ENCODE measurements at places on chromosomes 2 and 18. TPM values are rescaled to one million over a fixed set of nuclear protein-coding genes. Genes with fewer than 3 reads are reported as not detected.

GRCh38 chr2:111054791-111055691, 65.7 kb upstream of the BCL2L11 start:
- no peak overlapping the region for H3K4me3 ChIP-seq
- no peaks in the 10 kb centered on the region for H3K36me3 ChIP-seq
- H3K27me3 ChIP-seq = peaks cover 4% of the 10 kb centered on the region
- no peak overlapping the region for H3K27ac ChIP-seq

- H3K4me1 ChIP-seq = no peaks in the 10 kb centered on the region
- no peaks in the 10 kb centered on the region for H3K27me3 ChIP-seq
- DNase-seq = no peak
- no peak overlapping the region for H3K27ac ChIP-seq
- H3K36me3 ChIP-seq = peaks cover 4% of the 10 kb centered on the region
- no peak overlapping the region for H3K4me3 ChIP-seq
Observed at GRCh38 chr2:112121682-112122254, 16.4 kb upstream of the FBLN7 start.

GRCh38 chr18:45116116-45116515, 435.4 kb downstream of the SETBP1 start:
- no peak overlapping the region for H3K27ac ChIP-seq
- H3K36me3 ChIP-seq = no peaks in the 10 kb centered on the region
- no peaks in the 10 kb centered on the region for H3K4me1 ChIP-seq
- DNase-seq = no peak
- no peaks in the 10 kb centered on the region for H3K27me3 ChIP-seq

- H3K36me3 ChIP-seq = no peaks in the 10 kb centered on the region
- peaks cover 27% of the 10 kb centered on the region for H3K27me3 ChIP-seq
- no peak overlapping the region for H3K27ac ChIP-seq
Observed at GRCh38 chr2:86336675-86337243, 667 bp downstream of the REEP1 start.

DNA sequence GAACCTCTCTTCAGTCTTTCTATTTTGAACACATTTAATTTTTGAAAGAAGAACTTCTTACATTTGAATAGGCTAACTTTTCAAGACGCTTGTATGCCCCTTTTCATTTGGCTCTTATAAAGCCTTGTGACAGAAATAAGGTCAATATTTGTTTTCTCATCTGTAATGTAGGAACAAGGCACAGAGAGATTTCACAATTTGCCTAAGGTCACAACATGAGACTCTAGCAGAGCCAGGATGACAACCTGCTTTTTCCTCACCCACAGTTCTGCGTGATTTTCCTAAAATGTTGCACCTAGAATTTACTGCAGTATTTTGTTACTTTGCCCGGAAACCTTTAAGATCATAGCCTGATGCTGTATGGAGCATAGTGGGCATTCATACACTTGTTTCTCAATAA, 67.4 kb downstream of the TXNL1 start:
- no peaks in the 10 kb centered on the region for H3K27me3 ChIP-seq
- H3K4me1 ChIP-seq = no peaks in the 10 kb centered on the region
- no peaks in the 10 kb centered on the region for H3K36me3 ChIP-seq
- no peak for DNase-seq

DNA sequence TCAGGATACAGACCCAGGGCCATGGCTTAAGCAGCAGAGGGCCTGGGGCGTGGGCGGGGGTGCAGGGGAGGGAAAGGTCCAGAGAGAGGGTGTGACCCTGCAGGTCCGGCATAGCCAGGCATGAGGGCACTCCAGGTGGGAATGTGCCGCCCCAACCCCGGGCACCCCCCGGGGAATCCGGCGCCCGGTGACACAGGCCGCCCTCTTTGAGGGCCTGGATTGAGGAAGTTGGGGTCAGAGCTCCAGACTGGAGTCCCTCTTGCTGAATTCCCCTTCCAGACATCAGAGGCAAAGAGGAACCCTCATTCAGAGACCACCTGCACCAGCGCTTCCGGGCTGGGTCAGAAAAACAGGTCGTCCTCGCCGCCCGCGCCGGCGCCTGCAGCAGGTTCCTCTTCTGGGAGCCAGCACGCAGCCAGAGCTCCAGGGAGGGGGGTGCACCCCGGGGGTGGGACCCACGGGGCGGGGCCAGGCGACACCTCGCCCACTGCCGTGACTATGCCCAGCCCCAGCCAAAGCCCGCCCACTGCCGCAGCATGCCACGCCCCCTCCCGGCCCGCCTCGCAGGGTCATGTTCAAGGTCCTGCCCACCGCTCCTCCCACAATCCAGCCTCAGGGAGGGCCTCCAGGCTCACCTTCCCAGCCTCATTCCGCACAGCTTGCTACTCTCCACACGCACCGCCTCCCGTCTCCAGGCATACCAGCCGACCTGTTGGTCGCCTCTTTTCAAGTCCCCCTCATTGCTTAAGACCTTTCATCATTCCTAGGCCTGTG, 98.3 kb upstream of the ID2 start:
- H3K36me3 ChIP-seq = no peaks in the 10 kb centered on the region
- H3K4me1 ChIP-seq = peaks cover 18% of the 10 kb centered on the region
- H3K4me3 ChIP-seq = no peak overlapping the region
- H3K27me3 ChIP-seq = no peaks in the 10 kb centered on the region

- no peak overlapping the region for H3K4me3 ChIP-seq
- H3K4me1 ChIP-seq = no peaks in the 10 kb centered on the region
Observed at GRCh38 chr2:4914551-4914950, 777.6 kb upstream of the SOX11 start.

DNA sequence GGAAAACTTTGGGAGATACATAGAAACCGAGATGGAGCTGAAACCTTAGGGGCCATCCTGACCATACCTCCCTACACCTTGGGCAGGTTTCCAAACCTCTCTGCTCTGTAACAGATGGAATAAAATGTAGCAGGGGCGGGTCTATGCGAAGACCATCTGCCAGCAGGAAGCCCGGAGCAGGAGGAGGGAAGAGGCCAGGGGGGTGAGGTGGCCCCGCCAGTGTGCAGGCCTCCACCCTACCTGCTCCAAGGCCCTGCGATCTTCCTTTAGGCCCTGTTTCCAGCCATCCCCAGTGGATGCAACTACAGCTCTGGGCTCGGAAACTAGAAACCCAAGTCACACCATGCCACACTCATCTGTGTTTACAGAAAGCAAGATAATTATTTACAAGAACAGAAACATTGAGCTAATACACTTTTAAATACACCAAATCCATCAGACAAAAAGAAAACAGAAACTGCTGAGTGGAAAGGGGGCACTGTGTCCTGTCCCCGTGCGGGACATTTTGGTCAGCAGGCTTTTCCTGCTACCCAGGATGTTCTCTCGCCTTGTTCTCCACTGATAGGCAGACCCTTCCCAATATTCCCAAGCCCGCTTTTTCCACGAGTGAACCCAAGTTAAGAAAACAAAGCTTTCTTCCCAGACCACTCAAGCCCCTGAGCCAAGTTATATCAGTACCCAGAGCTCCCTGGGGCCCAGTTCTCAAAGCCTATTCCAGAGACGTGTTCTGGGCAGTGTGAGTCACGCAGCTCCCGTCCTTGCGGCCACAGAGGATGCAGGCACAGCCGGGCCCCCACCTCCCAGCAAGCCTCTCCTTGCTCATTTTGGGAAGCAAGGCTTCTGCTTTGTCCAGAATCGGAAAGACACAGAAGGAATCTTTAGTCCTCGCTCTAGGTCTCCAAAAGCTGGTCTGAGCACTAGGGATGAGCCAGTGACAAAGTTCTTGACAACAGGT, 17.3 kb downstream of the CIB4 start:
- no peak overlapping the region for H3K27ac ChIP-seq
- no peaks in the 10 kb centered on the region for H3K36me3 ChIP-seq
- no peak for DNase-seq
- no peaks in the 10 kb centered on the region for H3K27me3 ChIP-seq
- H3K4me3 ChIP-seq = no peak overlapping the region

- no peak overlapping the region for H3K27ac ChIP-seq
- H3K4me1 ChIP-seq = peaks cover 5% of the 10 kb centered on the region
- H3K27me3 ChIP-seq = no peaks in the 10 kb centered on the region
- DNase-seq = peak; percentile 67
Observed at GRCh38 chr2:68594674-68595492, 48.5 kb upstream of the PROKR1 start.

DNA sequence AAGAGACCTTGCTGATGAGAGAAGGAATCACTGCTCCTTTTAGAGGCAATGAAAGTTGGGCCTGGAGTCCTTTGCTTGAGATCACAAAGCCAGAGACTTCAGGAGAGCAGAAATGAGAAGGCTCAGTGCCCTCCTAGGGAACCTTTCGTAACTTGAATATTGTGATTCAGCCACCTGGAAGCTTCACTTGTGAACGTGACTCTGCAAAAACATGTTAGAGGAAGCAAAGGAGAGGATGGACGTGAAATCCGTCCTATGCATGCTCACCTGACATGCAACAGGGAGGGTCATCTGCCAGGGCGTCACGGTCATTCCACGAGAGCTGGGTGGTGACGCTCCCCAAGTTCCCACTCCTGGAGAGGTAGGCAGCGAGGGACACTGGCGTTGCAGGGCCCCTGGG, 243.6 kb downstream of the AGAP1 start:
- no peak overlapping the region for H3K4me3 ChIP-seq
- no peaks in the 10 kb centered on the region for H3K36me3 ChIP-seq
- H3K4me1 ChIP-seq = no peaks in the 10 kb centered on the region
- H3K27ac ChIP-seq = no peak overlapping the region
- DNase-seq = no peak

DNA sequence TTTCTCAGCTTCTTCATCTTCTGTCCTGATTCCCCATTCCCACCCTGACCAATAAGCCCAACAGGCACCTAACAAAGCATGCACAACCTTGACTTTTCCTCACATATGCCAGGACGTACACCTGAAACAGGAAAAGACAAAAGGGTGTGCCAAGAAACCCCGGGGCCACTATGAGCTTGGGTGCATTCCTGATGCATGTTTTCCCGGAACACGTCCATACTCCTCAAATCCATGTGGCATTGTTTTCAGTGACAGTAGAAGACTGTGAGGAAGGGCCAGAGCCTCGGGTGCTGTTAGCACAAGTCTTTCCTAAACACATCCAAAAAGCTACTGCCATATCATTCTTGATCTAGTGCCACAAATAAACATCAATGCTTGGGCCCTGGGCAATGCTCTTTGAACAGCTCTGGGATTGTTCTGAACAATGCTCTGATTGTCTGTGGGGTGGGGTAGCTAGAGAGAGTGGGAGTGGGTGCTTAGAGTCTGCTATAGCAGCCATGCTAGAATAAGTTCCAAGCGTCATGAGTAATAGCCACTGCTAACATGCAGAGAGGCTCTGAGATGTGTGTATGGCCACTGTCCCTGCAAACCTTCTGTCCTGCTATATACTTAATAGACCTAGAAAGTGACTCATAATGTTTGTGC, 181.7 kb upstream of the CRIM1 start:
- no peaks in the 10 kb centered on the region for H3K4me1 ChIP-seq
- no peak overlapping the region for H3K27ac ChIP-seq
- no peaks in the 10 kb centered on the region for H3K36me3 ChIP-seq
- DNase-seq = no peak

DNA sequence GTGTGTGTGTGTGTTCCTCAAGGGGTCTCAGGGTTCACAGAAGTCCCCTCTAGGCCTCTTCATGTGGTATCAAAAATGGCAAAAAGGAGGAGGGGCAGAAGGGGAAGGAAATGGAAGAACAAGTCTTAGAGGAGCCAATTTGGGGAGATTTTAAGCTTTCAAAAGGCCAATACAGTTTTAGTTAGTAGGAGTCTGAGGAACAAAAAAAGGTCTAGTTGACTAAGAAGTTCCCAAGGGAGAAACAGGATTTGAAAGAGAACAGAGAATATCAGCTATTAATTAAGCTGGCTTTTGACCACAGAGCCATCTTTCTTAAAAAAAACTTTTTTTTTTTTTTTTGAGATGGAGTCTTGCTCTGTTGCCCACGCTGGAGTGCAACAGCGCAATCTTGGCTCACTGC, 7.1 kb downstream of the RNF125 start:
- no peak for DNase-seq
- H3K36me3 ChIP-seq = peaks cover 3% of the 10 kb centered on the region
- H3K4me1 ChIP-seq = peaks cover 73% of the 10 kb centered on the region
- no peak overlapping the region for H3K27ac ChIP-seq
- no peak overlapping the region for H3K4me3 ChIP-seq

DNA sequence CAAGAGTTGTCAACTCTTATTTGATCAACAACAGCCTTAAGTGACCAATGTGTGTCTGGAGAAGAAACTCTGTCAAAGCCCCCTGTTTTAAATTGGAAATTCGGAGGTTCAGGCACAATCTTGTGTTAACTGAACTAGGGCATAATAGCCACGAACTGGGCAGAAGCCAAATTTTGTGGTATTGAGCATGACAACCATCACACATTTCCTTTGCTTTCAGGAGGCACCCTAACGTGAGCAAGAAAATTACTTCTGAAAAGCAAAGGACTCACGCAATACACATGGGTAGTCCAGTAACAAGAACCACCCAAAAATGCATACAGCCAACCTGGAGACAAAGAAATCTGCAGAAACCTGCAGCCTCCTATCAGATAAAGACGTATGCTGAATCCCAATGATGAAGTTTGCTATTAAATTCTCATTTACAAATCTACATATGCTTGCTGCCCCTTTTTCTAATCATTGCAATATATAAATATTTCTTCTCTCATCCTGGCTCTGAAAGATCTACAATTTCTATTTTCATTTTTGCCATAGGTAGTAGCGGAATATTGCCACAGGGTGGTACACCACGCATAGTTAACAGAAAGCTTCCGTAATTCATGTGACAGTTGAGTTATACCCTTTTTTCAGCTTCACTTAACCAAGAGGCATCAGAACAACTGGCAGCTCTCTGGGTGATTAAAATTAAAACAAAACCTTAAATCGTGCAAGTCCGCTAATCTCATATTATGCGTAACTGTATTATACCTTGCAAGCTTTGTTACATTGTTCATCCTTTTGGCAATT, 495.8 kb downstream of the NRXN1 start:
- H3K4me1 ChIP-seq = no peaks in the 10 kb centered on the region
- H3K27me3 ChIP-seq = no peaks in the 10 kb centered on the region
- H3K4me3 ChIP-seq = no peak overlapping the region
- no peaks in the 10 kb centered on the region for H3K36me3 ChIP-seq
- no peak overlapping the region for H3K27ac ChIP-seq

DNA sequence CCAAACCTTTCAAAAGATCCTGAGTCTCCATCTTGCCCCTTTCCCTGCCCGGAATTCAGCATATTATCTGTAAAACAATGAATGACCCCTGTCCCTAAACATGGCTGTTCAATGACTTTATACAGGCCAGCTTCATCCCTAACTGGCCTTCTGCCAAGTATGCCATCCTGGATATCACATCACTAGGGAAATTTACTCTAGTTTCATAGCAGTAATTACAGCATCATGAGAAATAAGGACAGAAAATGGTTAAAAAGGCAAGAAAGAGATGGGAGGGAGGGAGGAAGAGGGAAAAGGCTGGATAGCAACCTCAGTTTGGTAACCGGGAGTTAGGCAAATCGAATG, 4.4 kb downstream of the MBOAT2 start:
- H3K4me3 ChIP-seq = no peak overlapping the region
- no peaks in the 10 kb centered on the region for H3K27me3 ChIP-seq
- H3K36me3 ChIP-seq = no peaks in the 10 kb centered on the region
- H3K27ac ChIP-seq = peak overlapping the region; percentile 13

- peaks cover 6% of the 10 kb centered on the region for H3K27me3 ChIP-seq
- H3K27ac ChIP-seq = no peak overlapping the region
- no peak for DNase-seq
Observed at GRCh38 chr2:236659758-236660150, 90.1 kb downstream of the ACKR3 start.

CDH7 gene
- total RNA-seq = not detected

TPO gene
- total RNA-seq = not detected

MC4R gene
- not detected for total RNA-seq

CABLES1 gene
- total RNA-seq = 8.9 TPM

HAAO gene
- total RNA-seq = 0.35 TPM

INHBB gene
- total RNA-seq = not detected

DAPL1 gene
- not detected for total RNA-seq

RNF125 gene
- total RNA-seq = 42.8 TPM

HTR2B gene
- not detected for total RNA-seq

BARD1 gene
- 20.0 TPM for total RNA-seq

ATP6V1C2 gene
- total RNA-seq = not detected

CFC1 gene
- not detected for total RNA-seq

TGFBRAP1 gene
- total RNA-seq = 32.1 TPM

ANKRD30BL gene
- not detected for total RNA-seq

TFCP2L1 gene
- 0.11 TPM for total RNA-seq

All from CD8-positive, alpha-beta memory T cell (primary cell).